ENCODE measurements at places on chromosomes 11 and 22.

DNA sequence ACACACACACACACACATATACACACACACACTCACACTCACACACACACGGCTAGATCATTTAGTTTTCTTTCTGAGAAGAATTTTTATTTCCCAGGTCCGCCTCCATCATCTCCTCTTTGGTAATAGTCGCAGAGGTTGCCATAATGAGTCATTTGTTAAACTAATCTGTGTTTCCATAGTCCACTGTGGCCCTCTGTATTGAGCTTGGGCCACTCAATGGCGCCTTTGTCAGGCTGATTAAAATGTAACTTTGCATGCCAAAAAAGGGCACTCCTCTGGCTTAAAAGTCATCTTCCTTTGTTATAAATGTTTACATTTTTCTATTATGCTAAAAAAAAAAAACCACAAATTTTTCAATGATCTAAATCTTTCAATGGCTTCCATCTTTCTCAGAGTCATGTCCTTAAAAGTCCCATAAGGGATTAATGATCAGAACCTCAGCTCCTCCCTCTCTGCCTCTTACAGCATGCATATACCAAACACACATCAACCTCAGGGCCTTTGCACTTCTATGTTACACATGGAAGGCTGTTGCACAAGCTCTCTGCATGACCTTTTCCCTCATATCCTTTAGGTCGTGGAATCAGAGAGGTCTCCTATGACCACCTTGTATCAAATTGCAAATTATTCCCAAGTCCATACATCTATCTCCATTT is 35.3 kb downstream of the EHF start:
- DNase-seq, result no peak

- no peak for DNase-seq
Measured at GRCh38 chr11:28269586-28269985, 161.4 kb downstream of the METTL15 start.

- no peak for DNase-seq
Measured at GRCh38 chr11:116893906-116894305, 56.5 kb upstream of the APOA1 start.

- no peak for DNase-seq
Measured at GRCh38 chr11:19075636-19076035, 15.1 kb upstream of the MRGPRX2 start.

- no peak for DNase-seq
Measured at GRCh38 chr11:61778920-61779650, 13.3 kb downstream of the TMEM258 start.

GRCh38 chr22:32900886-32901635 is 99.6 kb downstream of the TIMP3 start:
- DNase-seq, result no peak

GRCh38 chr11:58652726-58653280 is 30.3 kb downstream of the CNTF start:
- DNase-seq, result no peak

GRCh38 chr11:117979481-117980211 is 6.5 kb upstream of the IL10RA start:
- DNase-seq, result no peak

DNA sequence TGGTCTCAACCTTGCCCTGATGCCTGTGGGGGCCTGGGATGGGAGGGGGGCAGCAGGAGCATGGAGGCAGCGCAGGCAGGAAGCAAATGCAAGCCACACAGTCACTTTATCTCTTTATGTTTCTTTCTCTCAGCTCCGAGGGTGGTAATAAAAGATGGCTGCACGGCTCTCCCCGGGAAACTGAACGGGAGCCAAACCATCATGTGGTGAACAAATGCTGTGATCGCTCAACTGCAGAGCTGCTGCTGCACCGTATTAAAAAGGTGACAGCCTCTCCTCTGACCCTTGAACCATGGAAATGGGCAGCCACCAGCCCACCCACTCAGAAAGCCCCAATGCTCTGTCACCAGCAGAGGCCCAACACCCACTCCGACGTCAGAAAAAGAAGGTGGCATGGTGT is 110.0 kb downstream of the TIMP3 start:
- DNase-seq, result no peak

DNA sequence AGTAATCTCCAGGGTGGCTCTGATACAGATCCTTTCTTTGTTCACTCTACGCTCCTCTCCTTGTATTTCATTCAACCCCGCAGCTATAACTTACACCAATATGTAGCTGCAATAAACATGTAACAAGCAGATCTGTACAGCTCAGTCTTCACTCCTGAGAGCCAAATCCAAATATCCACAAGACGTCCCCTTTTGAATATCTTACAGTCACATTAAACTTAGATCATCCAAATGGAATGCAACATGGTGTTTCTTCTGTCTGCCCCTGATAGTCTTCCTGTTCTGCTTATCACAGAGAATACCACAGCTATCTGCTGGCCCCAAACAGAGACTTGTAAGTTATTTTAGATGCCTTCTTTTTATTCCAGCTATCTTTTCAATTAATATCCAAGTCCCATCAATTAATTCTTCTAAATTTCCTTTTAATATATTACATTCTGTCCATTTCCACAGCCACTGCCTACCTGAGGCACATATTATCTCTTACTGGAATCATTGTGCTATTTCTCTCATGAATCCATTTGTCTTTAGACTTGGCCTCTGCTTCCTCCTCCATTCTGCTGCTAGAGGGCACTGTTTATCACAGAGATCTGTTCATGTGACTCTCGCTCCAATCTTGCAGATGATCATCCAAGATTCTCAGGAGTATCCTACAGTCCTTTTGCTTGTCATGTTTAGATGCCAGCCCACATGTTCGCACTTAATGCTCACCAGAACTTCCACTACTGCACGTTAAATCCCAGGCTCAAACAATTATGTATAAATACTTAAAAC is 908.6 kb downstream of the NTM start:
- no peak for DNase-seq

DNA sequence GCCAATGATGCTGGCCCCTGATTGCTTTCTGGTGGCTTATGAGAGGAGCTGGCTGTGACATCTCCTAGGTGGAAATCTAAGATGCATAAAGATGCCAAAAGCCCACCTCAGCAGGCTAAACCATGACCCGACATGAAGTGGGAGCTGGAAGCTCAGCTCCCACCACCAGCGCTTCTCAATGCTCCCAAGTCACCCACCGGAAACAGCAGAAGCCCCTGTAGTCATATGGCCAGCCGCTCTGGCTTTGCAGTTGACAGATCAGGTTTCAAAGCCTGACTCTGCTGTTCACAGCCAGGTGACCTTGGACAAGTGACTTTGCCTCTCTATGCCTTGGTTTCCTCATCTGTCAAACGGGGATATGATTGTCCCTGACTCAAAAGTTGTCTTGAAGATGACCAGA is 29.1 kb upstream of the ANO1 start:
- DNase-seq, result no peak

DNA sequence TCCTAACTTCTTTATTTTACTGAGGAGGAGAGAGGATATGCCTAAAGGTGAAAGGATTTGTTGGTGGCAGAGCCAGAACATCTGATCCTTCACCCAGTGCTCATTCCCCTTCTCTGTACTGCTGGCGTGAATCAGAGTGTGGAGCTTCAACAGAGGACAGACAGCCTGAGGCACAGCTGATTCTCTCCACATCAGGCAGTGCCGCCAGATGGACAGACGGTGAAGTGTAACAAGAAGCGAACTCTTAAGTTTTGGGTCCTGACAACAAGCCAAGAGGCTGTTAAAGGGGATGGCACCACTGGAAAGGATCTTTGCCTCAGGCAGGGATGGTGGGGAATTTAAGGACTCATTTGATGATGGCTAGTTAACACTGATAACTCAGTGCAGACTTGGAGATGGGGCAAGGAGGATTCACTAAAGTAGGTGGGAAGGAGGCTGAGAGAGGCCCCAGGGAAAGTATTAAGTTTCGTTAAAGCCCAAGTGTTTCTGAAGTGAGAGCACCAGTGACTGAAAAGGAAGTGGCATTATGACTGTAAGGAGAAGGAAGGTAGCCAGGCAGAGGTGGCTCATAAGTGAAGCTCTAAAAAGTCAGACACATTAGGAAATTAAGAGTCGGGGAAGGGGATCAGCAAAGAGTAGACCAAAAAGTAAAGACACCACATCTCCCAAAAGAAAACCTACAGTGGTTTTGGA is 81.3 kb downstream of the CLPB start:
- DNase-seq, result no peak

GRCh38 chr11:72684236-72684912 is 10.2 kb upstream of the PDE2A start:
- DNase-seq, result peak; percentile 11

DNA sequence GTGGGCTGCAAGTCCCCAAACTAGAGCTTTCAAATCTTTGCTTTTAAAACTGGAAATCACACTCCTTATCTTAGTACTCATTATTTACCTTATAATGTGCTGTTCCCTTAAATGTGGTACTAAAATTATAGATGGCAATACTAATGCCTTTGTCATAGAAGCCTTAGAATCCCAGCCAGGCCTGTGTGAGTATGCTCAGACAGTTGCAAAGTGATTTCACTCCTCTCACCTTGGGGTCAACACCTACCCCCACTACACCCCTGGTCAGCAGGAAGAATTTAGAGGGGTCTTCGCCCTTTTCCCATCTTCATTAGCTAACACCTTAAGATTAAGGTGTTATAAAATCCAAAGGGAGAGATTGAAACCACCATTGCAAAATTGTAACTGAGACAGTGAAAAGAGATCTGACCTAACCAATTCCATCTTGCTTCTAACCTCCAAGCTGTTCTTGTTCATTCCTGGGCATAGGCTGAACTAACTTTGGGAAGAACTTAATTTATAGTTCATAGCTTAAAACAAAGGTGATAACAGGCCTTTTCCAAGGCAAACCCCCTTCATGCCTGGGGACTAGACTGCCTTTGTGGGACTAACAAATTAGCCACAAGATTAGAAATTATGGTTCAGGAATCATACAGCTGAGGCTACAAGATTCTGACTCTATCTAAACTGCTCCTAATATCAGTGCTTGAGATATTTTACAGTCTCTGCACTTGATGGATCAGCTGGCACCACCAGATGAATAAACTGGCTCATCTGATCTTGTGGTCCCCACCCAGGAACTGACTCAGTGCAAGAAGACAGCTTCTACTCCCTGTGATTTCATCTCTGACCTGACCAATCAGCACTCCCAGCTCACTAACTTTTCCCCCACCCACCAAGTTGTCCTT is 10.4 kb upstream of the MRPL17 start:
- peak; percentile 59 for DNase-seq

- DNase-seq, result no peak
Measured at GRCh38 chr22:38177926-38178604, 3.6 kb downstream of the PLA2G6 start.
